ENCODE measurements at places on chromosomes 16 and 17.

DNA sequence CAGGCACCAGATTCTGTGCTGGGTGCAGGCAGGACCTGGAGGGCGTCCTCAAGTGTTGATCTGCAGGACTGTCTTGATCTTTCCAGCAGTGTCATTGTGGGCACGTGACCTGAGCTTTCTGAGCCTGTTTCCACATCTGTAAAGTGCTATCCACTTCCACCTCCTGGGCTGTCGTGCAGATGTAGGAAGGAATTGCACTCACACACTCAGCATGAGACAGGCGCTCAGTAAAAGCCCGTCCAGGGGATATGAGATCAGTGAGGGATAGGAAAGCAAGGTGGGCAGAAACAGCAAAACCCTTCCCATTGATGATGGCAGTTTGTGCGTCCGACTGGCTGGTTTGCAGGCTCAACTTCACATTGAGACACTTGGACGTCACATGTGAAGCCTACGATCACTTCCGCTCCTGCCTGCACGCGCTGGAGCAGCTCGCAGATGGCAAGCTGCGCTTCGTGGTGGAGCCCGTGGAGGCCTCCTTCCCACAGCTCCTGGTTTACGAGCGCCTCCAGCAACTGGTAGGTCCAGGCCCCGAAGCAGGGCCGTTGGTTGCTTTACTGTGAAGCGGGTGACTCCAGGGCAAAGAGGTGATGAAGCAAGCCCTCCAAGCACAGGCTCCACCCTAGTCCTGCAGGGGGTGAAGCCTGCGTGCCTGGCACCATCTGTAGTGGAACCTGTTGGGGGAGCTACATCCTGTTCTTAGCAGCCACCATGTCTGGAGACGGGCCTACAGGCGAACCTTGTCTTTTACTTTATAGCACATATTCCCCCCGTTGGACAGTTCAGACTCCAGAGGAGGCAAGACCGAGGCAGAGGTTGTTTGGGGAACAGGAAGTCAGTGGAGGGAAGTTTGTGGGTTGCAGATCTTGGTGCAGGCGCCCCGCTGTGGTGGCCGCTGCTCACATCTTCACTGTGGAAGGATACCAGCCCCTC is 23.0 kb downstream of the METTL22 start:
- DNase-seq: no peak

- DNase-seq: no peak
Observed at GRCh38 chr17:60545465-60546191, 19.6 kb upstream of the APPBP2 start.

DNA sequence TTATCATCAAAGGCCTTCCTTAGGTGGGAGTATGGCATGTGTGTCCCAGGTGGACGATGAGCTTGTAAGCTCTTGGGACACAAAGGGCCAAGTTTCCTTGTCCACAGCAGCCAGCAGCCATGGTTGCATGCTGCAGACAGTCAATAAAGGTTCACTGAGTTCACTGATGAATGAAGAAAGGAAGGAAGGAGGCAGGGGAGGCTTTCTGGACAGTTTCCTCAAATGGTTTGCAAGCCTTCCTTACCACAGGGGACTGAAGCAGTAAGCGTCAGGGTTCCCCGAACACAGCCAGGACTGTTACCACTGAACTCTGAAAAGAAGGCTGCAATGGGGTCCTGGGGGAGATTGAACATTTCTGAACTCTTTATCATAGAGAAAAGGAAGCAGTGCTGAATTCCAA is 111.1 kb downstream of the GAS7 start:
- DNase-seq: no peak

DNA sequence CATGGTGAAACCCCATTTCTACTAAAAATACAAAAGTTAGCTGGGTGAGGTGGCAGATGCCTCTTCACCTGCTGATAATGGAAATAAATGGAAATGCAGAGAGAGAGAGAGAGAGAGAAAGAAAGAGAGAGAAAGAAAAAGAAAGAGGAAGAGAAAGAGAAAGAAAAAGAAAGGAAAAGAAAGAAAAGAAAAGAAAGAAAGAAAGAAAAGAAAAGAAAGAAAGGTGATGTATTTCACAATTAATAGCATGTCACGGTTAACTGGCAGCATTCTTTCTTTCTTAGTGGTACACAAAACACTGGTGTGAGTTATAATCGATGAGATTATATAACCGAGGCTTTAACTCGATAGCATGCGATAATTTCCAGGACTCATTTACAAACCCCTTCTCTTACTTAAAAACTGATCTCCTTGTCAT is 3.2 kb downstream of the ACOX1 start:
- no peak for DNase-seq

GRCh38 chr16:30620169-30620568 is 10.0 kb upstream of the ZNF689 start:
- DNase-seq: no peak

GRCh38 chr16:31780342-31780741 is 93.3 kb upstream of the ZNF267 start:
- no peak for DNase-seq

DNA sequence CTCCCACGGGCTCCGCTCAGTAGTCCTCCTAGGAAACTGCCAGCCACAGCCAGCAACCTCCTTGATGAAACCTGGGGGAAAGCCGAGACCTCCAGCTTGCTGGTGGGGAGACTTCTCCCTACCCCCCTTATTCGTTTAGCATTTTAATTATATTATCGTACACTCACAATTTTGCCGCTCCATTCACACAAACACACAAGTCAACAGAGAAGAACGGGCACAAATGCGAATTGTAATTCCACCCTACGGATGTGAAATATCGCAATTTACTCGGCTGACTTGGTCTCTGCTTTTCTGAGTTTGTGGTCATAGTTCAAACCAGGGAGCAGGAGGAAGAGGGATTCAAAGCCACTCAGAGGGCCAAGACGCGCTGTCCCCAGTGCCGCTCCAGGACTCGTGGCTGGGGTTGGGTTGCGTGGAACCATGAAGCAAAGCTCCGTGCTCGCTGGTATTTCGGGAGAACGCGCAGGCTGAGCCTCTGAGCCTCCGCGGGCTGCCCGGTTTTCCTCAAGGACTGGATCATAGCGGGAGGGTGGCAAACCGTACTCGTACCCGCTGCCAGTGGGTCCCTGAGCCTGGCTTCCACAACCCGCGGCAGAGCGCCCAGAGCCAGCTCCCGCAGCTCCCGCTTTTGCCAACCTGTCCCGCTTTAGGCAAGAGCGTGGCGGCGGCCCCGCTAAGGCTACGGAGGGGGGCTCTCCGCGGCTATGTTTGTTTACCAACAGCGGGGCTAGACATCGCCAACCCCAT is 2.0 kb downstream of the LHX1 start:
- no peak for DNase-seq

GRCh38 chr16:67399218-67399733 is 6.0 kb upstream of the TPPP3 start:
- DNase-seq: peak; percentile 14

DNA sequence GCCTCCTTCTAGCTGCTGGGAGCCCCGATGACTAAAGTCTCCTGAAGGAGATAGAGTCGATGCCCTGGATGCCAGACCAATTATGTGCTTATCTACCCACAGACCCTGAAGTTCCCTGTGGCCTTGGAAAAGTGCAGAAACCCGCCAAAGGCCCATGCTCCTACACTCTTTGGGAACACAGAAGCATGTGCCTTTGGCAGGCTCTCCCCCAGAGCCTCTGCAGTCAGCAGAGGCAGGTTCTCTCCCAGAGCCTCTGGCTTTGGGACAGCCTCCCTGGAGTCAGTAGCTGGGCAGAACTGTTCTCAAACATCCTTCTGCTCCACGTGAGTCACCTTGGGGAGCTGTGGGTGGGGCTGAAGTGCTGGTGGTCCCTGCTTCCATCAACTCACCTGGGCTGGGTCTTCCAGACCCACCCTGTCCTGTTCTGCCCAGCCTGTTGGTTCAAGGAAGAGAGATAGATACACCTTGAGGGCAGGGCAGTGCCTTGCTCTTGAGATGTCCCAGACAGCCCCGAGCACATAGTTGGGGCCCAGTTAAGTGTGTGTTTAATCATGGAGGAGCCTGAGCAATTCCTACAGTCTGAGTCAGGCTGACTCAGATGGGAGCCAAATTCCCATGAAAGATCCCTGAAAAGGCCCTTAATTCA is 3.2 kb upstream of the CDK5RAP3 start:
- DNase-seq: no peak

DNA sequence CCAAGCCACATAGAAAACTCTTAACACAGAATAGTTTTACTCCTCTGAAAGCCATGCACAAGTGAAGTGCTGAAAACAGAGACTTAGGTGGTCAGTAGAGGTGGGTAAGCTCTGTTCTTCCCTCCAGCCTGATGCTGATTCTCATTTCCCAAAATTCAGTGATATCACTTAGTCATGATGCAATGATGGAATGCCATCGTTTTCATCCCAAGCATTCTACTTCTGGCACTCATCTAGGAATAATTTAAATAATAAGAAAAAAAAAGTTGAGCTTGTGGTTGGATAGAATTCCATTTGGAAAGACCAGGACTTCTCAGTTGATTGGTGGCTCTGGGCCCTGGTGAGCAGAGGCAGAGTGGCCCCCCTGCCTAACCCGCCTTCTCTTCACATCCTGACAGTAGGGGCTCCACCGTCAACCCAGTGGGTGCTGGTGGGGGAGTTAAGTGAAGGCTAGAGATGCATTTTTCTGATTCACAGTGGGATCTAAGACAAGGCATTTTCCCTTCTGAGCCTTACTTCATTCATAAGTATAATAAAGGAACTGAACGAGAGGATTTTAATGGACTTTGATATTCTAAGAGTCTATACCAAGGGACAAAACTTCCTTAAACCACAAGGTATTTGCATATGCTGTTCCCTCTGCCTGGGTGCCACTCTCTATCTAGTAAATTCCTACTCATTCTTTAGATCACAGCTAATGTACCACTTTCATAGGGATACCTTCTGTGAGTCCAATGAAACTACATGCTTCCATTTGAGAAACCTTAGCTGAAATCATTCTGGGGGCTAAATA is 310.3 kb upstream of the DYNLRB2 start:
- DNase-seq: no peak

- no peak for DNase-seq
Observed at GRCh38 chr16:11870399-11870798, 19.1 kb upstream of the RSL1D1 start.

GRCh38 chr17:44197980-44198720 is 1.5 kb downstream of the ATXN7L3 start:
- peak; percentile 65 for DNase-seq

GRCh38 chr16:75351183-75351582 is 82.1 kb downstream of the CFDP1 start:
- DNase-seq: no peak

DNA sequence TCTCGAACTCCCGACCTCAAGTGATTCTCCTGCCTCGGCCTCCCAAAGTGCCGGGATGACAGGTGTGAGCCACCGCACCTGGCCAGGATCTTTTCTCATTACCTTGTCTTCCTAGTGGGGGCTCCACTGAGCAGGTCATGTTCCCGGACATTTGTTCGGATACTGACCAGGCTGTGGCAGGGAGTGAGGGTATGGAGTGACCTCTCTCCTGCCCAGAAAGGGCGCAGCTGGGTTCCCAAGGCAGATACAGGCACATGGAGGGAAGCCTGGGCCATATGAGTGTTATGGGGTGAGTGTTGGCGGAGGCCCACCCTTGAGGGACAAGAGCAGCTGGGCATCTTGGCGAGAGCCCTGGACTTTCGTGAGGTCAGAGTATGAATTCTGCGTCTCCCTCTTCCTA is 5.5 kb downstream of the SERPINF1 start:
- DNase-seq: no peak

DNA sequence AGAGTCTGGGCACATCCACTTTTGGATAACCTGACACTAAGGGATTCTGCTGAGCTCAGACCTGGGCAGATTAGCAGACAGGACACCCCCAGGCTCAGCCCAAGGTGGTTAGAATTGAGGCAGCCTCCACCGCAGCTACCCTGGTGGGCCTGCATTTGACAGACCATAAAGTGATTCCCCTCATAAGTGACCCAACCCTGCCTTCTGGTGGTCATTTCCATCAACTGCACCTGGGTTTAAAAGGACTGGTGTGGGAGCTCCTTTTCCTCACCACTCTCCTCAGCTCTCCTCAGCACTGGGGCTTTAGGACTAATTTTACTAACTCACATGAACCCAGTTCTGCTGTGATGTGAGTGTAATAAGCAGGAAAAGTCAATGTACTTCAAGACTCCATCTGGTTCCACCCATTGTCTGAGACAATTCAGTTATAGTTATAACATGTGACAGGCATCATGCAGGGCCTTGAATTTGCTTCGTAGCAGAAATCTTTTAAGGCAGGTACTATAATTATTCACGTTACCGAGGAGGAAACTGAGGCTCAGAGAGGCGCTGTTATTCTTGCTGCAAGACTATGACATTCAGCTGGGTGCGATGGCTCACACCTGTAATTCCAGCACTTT is 42.5 kb downstream of the MYH3 start:
- no peak for DNase-seq

GRCh38 chr16:80585764-80586163 is 45.0 kb downstream of the DYNLRB2 start:
- DNase-seq: no peak

- DNase-seq: peak; percentile 67
Observed at GRCh38 chr17:50297407-50297865, 23.2 kb downstream of the TMEM92 start.

Data from central memory CD4-positive, alpha-beta T cell (primary cell).